ENCODE measurements at places on chromosomes 2 and 18. TPM values are rescaled to one million over a fixed set of nuclear protein-coding genes. Genes with fewer than 3 reads are reported as not detected.

- DNase-seq = no peak
These were observed 21.9 kb downstream of the CD28 start for GRCh38 chr2:203728321-203728720.

DNA sequence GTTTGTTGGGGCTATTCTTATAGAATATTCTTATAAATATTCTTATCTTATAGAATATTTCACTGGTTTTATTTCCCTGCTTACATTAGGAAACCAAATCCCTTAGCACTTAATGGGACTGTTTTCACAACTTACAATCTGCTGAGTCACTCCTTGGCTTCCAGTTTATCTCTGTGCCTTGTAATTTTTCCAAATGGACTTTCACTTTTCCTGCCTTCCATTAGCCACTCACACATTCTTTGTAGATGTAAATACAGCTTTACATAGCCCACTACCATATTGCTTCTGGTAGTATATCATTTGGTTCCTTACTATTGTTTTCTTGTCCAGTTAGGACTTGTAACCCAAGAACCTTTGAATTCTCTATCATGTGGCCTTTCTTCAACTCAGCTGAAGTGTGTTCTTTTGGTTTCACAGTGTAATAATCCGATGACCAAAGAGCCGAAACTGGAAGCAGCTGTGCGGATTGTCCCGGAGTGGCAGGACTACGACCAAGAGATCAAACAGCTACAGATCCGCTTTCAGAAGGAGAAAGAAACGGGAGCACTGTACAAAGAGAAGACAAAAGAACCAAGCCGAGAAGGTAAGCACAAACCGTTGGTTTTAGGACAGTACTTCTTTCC is 96.1 kb downstream of the UGGT1 start:
- DNase-seq = no peak

GRCh38 chr2:38892819-38893218 is 3.1 kb downstream of the ARHGEF33 start:
- no peak for DNase-seq

GRCh38 chr2:238064376-238064775 is 3.6 kb downstream of the SCLY start:
- DNase-seq = no peak

- no peak for DNase-seq
These were observed 115.5 kb downstream of the ERBB4 start for GRCh38 chr2:212423089-212423488.

GRCh38 chr2:28377195-28377816 is 15.4 kb upstream of the FOSL2 start:
- no peak for DNase-seq

- no peak for DNase-seq
These were observed 12.0 kb downstream of the PSMD1 start for GRCh38 chr2:231068525-231069222.

GRCh38 chr18:22974001-22974400 is 40.9 kb downstream of the RBBP8 start:
- DNase-seq = no peak

- DNase-seq = no peak
These were observed 14.5 kb downstream of the OLA1 start for GRCh38 chr2:174233771-174234275.

GRCh38 chr18:28961669-28962228 is 784.8 kb upstream of the CDH2 start:
- DNase-seq = peak; percentile 84

GRCh38 chr18:13392899-13393298 is 174.3 kb downstream of the LDLRAD4 start:
- DNase-seq = no peak

DNA sequence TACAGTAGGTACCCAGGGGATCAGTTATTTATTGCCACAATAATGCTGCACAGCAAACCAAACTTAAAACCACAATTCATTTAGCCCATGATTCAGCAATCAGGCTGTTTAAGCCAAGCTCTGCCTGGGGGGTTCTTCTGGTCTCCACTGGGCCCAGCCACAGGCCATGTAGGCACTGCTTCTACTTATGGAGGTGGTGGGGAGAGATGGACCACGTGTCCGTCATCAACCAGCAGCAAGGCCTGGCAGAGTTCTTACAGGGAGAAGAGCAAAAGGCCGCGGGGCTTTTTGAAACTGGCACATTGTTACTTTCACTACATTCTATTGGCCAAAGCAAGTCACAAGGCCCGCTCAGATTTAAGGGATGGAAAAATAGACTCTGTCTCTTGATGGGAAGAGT is 76.3 kb upstream of the DAPL1 start:
- DNase-seq = no peak

The POTEI gene
- 0.56 TPM for total RNA-seq

The TUBA4B gene
- 0.14 TPM for total RNA-seq

The KLHL41 gene
- total RNA-seq = not detected

The BBS5 gene
- 0.35 TPM for total RNA-seq

The CTAGE1 gene
- not detected for total RNA-seq

Measured in GM23338 (cell line).